ENCODE measurements at places on chromosomes 7 and 10.
A peak's percentile ranks its signal among the peaks of the same experiment; 100 is the strongest.

DNA sequence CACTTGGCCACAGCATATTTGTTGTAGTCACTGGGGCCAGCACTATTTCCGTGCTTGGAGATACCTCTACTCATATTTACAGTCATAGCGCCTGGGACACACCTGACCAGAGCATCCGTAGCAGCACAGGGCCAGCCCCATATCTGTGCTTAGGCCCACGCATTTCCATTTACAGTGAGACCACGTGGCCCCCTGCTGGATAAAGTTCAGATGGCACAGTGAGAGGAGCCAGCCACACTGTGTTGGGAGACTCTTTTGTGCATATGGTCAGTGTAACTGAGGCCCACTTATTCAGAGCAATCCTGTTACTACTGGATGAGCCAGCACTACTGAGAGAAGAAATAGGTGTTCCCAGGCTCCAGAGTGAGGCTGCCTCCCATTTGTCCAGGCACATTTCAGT lies 455.3 kb downstream of the REEP3 start:
- H3K27ac ChIP-seq = no peak overlapping the region
- no peak overlapping the region for H3K4me3 ChIP-seq
- peak; percentile 53 for DNase-seq
- H3K4me1 ChIP-seq = no peaks in the 10 kb centered on the region

DNA sequence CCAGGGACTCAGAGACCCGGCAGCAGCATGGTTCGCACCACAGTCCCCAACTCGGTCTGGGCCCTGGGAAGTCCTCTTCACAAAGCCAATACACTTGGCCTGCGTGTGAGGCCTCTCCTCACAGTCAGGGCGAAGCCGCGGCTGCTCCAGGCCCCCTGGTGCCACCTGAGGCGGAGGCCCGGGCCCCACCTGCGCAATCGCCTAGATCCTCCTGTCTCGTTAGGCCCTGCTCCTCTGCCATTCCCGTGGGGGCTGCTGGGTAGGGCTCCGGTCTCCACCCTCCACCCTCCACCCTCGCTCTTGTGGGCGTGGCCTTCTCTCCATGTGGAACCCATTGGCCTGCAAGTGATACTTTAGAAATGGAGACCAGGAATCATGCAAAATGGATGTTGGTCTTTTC lies 553.3 kb downstream of the INHBA start:
- H3K27ac ChIP-seq = no peak overlapping the region
- no peaks in the 10 kb centered on the region for H3K36me3 ChIP-seq
- H3K4me1 ChIP-seq = no peaks in the 10 kb centered on the region

DNA sequence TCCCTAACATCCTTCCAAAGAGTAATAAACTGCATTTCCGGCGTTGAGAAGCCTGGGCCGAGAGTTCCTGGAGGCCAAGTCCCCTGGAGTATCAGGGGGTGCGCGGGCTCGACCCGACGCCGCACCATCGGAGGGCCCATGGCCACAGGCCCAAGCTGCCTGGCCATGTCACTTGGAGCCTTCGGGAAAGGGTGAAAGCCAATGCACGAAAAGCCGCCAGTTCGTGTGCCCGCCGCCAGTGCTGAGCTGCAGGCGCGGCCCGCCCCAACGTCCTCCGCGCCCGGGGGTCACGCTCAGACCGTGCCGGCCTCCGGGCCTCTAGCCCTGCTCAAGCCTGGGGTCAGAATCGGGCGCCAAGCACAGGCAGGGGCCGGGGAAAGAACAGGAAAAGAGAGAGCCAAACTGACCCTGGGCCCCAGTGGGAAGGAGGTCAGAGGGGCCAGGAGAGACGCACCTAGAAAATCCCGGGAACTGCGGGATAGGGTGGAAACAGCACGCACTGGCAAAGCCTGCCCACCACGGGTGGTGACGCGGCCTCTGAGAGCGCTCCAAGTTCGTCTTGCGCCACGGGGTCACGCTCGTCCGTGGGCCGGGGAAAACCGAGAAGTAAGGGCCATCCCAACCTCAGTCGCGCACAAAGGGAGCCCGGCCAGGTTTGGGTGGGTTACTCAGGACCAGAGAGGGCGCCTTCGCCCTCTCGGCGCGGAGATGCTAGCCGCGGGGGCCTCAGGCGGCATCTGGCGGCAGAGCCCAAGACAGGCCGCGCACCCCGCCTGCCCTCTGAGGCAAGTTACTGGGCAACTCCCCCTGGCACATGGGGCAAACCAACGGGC lies 4.2 kb upstream of the EBF3 start:
- H3K4me1 ChIP-seq = no peaks in the 10 kb centered on the region
- H3K36me3 ChIP-seq = no peaks in the 10 kb centered on the region
- H3K27me3 ChIP-seq = peaks cover 18% of the 10 kb centered on the region
- H3K27ac ChIP-seq = no peak overlapping the region

DNA sequence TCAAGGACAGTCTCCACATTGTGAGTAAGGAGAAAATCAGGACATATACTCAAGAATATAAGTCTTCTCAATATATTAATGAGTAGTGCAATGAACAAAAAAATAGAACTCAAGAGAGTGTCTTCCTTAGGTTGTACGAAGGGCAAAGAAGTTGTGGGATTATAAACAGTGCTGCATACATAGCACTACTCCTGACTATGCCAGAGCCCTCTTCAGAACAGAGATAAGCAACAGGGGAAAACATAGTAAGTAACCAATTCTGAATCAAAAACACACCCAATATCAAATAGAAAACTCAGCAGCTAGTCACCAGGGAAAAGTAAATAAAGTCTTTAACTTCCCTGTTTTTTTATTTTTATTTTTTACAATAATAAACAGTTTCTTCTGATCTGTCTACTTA lies 10.6 kb downstream of the ARHGAP21 start:
- no peak overlapping the region for H3K4me3 ChIP-seq
- H3K27me3 ChIP-seq = no peaks in the 10 kb centered on the region
- peaks cover 40% of the 10 kb centered on the region for H3K4me1 ChIP-seq
- DNase-seq = no peak

GRCh38 chr7:74092321-74092963 lies 8.8 kb downstream of the LIMK1 start:
- peaks cover 31% of the 10 kb centered on the region for H3K4me1 ChIP-seq
- DNase-seq = peak; percentile 18
- H3K36me3 ChIP-seq = peaks cover 33% of the 10 kb centered on the region
- H3K4me3 ChIP-seq = no peak overlapping the region
- no peaks in the 10 kb centered on the region for H3K27me3 ChIP-seq

DNA sequence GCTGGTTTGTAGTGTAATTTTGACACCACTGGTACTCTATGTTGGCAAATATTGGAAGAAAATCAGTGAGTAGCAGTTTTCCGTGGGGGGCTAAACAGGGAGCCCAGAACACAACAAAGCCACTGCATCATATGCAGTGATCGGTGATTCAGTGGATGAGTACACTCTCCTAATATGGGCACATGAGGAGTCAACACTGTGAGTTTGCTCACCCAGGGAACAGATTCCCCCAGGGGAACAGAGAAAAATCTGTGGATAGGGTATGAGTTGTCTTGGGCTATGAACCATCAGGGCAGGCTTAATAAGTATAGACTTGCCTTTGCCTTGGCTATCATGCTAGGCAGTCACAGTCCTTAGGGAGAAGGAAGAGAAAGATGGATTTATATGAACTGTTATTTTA lies 227.7 kb upstream of the SEMA3E start:
- H3K36me3 ChIP-seq = no peaks in the 10 kb centered on the region
- no peak for DNase-seq
- H3K4me3 ChIP-seq = no peak overlapping the region
- H3K27ac ChIP-seq = no peak overlapping the region

DNA sequence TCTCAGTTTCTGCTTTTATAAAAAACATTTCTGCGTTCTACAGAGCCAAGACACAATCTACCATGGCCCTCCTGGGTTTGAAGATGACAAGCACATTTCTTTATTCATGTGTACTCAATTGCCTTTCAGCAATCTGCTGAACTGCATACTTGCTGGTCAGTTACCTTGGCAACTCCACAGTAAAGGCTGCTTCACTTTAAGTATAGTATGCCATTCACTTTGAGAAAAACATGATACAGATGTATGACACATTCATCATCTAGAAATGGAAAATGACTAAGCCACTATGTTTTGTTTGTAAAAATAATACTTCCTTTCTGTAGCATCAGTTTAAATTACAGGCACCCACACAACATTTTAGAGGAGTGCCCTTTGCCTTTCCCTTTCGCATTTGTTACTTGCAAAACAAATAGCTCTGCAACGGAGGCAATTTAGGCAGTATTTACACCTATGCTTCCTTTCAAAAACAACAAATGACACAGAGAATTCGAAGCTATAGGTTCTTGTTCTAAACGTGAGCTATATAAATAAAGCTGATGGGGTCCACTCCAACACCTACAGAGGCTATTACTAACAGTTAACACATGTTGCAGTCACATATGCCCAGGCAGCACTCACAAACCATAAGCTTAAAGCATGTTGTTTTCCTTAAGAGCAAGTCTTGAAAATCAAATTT lies 23.5 kb downstream of the SGCE start:
- no peak overlapping the region for H3K4me3 ChIP-seq
- no peak overlapping the region for H3K27ac ChIP-seq
- no peaks in the 10 kb centered on the region for H3K27me3 ChIP-seq
- H3K36me3 ChIP-seq = no peaks in the 10 kb centered on the region

GRCh38 chr7:69677054-69677852 lies 79.0 kb downstream of the AUTS2 start:
- DNase-seq = no peak
- H3K27me3 ChIP-seq = no peaks in the 10 kb centered on the region
- no peaks in the 10 kb centered on the region for H3K36me3 ChIP-seq
- H3K4me1 ChIP-seq = no peaks in the 10 kb centered on the region
- H3K27ac ChIP-seq = no peak overlapping the region
- no peak overlapping the region for H3K4me3 ChIP-seq

- H3K36me3 ChIP-seq = no peaks in the 10 kb centered on the region
- H3K4me3 ChIP-seq = no peak overlapping the region
- H3K27me3 ChIP-seq = no peaks in the 10 kb centered on the region
- H3K4me1 ChIP-seq = no peaks in the 10 kb centered on the region
Observed at GRCh38 chr7:69633122-69633831, 35.0 kb downstream of the AUTS2 start.

- no peak overlapping the region for H3K4me3 ChIP-seq
- H3K27ac ChIP-seq = no peak overlapping the region
- peaks cover 35% of the 10 kb centered on the region for H3K27me3 ChIP-seq
Observed at GRCh38 chr7:55191161-55191925, 172.5 kb downstream of the EGFR start.

GRCh38 chr7:16546921-16547505 lies 20.4 kb downstream of the LRRC72 start:
- H3K27ac ChIP-seq = no peak overlapping the region
- H3K36me3 ChIP-seq = no peaks in the 10 kb centered on the region
- no peak for DNase-seq
- no peak overlapping the region for H3K4me3 ChIP-seq
- peaks cover 5% of the 10 kb centered on the region for H3K4me1 ChIP-seq

DNA sequence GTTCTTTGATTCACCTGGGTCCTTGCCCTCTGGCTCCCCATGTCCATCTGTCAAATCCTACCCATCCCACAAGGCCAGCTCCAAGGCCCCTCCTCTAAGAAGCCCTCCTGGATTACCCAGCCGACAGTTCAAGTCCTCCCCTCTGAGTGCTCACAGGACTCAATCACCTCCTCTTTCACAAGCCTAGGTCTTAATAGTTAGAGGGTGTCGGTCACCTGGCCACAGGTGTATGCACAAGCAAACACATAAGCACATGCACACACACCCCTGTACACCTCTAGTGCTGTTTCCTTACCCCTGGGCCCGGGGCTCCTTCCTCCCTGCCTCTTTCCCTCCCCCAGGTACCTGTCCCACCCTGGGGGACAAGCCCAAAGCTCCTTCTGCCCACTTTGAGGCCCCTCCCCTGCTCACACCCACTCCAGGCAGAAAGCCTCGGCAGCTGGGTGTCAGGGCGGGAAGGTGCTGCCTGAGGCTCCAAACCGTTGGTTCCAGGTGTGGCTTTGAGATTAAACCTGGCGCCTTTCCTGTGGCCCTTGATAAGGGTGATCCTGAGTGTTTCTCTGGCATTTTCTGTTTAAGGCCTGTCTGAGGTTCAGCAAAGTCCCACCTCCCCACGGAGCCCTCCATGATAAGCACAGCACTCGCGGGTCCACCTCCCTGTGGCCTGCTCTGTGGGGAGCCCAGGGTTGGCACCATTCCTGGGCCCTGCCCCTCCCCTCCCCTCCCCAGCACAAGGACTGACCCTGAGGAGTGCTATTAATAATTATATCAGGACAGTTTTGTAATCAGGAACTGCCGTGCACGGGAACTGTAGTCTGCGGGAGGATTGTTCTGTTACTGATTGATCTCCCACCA lies 14.6 kb upstream of the AQP1 start:
- peak; percentile 91 for DNase-seq
- peak overlapping the region; percentile 32 for H3K27ac ChIP-seq
- H3K4me1 ChIP-seq = peaks cover 57% of the 10 kb centered on the region
- no peak overlapping the region for H3K4me3 ChIP-seq

- DNase-seq = no peak
- H3K27ac ChIP-seq = no peak overlapping the region
- H3K36me3 ChIP-seq = no peaks in the 10 kb centered on the region
- peaks cover 2% of the 10 kb centered on the region for H3K4me1 ChIP-seq
- H3K4me3 ChIP-seq = no peak overlapping the region
- H3K27me3 ChIP-seq = peaks cover 13% of the 10 kb centered on the region
Observed at GRCh38 chr10:11429439-11430052, 181.9 kb downstream of the USP6NL start.

DNA sequence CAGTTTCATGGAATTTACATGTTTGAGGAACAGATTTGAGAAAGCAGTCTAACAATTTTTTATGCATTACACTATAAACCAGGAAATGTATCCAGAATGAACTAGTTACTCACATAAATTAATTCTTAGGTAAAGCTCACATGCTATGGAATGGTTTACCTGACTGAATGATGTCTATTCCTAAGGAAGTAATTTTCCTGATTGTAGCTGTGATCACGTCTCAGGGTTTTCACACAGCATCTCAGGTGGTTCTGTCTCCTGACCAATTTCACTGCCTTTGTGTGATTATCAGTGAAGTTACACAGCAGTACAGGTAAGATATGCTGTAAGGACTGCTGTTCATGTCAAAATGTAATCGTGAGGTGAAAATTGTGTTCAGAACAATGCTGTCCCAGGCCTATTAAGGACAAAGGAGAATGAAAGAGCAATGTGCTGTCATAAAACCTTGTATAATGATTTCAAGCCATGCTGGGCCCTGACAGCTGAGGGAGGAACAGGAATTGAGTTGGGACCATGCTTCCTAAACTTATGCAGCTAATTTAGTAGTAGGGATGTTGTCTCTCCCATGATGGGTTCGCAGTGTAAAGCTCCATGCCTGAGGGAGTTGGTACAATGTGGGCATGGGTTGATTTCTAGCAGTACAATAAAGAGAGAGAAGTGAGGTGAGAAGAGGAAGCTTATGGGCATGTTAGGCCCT lies 631.8 kb downstream of the NRG3 start:
- no peaks in the 10 kb centered on the region for H3K4me1 ChIP-seq
- H3K4me3 ChIP-seq = no peak overlapping the region

DNA sequence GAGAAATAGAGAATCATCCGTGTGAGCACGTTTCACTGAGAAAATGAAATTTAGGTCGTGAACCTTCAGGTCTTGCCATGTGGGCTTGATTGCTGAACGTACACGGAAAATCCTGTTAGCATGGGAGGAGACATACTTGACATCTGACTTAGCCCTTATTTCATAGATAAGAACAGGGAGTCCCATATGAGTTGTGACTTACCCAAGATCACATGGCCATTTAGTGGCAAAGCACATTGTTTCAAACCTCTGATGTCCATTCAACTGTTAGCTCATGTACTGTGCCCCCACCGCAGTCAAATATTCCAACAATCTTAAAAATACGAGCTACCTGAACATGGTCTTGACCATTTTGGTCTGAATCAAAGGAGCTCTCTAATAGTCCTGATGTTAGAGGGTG lies 411.2 kb upstream of the FZD8 start:
- H3K4me1 ChIP-seq = no peaks in the 10 kb centered on the region
- DNase-seq = no peak
- H3K4me3 ChIP-seq = no peak overlapping the region
- no peaks in the 10 kb centered on the region for H3K36me3 ChIP-seq
